Renal cortex interstitium (tissue), 15 donors: ENCODE measurements at places on chromosomes 1 and 21. TPM values are rescaled to one million over a fixed set of nuclear protein-coding genes. Genes with fewer than 3 reads are reported as not detected.

Gene S100A3
- polyA plus RNA-seq: 0.32 TPM

- no peak for DNase-seq
Measured at GRCh38 chr1:199168888-199169585, 530.2 kb downstream of the PTPRC start.

Gene PGLYRP4
- polyA plus RNA-seq: not detected

Gene SPATA6
- polyA plus RNA-seq: 14.5 TPM

DNA sequence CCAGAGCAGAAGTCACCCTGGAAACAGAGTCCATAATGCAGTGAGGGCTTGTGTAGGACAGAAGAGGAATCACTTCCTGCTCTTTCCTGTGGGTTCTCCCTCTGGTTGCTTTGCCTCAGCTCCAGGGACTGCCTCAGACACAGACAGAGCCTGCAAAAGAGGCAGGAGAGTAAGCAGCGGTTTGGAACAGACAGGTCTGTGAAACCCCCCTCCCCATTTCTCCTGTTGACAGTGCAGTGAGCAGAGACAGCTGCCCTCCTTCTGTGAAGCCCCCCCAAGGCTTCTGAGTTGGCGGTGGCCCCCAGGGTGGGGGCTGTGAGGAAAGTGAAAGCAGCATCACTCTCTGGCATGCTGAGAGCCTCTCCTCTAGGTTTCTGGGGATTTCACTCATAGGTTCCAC is 53.0 kb downstream of the MAB21L3 start:
- no peak for DNase-seq

DNA sequence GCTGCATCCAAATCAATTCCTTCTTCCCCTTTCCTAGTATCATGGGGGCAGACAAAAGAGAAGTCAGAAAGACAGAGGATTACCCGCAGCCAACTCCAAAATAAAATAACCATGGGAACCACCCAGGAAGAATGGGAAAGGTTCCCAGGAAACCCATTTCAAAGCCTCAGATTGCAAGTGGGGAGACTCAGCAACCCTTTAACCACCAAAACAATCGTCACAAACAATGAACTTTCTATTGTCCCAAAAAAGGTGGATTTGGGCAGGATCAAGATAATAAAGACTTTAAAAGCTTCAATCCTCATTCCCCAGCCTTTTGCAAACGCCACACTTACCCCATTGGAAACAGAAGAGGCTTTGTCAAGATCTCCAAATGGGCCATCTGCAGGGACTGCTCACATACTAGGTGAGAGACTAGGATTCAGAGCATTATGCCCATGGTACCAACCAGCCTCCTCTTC is 5.1 kb downstream of the TIAM1 start:
- no peak for DNase-seq

Gene S100A16
- 91.9 TPM for polyA plus RNA-seq

Gene KCNN3
- 2.9 TPM for polyA plus RNA-seq

DNA sequence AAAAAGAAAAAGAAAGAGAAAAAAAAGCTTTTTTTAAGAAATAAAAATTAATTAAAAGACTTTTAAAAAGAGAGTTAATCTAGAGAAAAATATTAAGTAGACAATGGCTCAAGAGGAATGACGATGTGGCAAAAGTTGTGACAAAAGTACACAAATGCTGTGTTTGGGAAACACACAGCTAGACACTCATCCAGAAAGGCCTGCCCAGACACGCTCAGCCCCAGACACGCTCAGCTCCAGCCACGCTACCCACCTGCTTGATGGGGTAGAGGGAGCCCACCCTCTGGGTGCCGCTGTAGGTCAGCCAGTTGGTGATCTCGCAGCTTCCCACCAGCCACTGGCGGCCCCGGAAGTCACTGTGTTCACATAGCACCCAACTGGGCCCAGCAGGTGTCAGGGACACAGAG is 10.2 kb downstream of the CD52 start:
- DNase-seq: no peak

DNA sequence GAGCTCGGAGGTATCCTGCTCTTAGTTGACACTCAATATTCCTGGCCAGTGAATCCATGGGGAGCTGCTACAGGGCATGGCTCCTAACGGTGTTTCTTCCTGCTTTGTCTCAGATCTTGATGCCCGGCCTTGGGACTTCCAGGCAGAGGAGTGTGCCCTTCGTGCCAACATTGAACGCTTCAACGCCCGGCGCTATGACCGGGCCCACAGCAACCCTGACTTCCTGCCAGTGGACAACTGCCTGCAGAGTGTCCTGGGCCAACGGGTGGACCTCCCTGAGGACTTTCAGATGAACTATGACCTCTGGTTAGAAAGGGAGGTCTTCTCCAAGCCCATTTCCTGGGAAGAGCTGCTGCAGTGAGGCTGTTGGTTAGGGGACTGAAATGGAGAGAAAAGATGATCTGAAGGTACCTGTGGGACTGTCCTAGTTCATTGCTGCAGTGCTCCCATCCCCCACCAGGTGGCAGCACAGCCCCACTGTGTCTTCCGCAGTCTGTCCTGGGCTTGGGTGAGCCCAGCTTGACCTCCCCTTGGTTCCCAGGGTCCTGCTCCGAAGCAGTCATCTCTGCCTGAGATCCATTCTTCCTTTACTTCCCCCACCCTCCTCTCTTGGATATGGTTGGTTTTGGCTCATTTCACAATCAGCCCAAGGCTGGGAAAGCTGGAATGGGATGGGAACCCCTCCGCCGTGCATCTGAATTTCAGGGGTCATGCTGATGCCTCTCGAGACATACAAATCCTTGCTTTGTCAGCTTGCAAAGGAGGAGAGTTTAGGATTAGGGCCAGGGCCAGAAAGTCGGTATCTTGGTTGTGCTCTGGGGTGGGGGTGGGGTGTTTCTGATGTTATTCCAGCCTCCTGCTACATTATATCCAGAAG is 16.7 kb downstream of the ALX3 start:
- DNase-seq: no peak

Gene GNG12
- polyA plus RNA-seq: 104 TPM

Gene TDRD5
- 5.7 TPM for polyA plus RNA-seq

- no peak for DNase-seq
Measured at GRCh38 chr1:34406833-34407539, 230.3 kb downstream of the C1orf94 start.
